M059J (cell line): ENCODE measurements at places on chromosomes 6 and 20. TPM values are rescaled to one million over a fixed set of nuclear protein-coding genes. Genes with fewer than 3 reads are reported as not detected.
A peak's percentile ranks its signal among the peaks of the same experiment; 100 is the strongest.

GRCh38 chr20:38330638-38331037 lies 15.6 kb upstream of the LBP start:
- no peak for DNase-seq

GRCh38 chr20:12528591-12529041 lies 480.2 kb upstream of the SPTLC3 start:
- DNase-seq: no peak

- DNase-seq: no peak
These were observed 13.2 kb downstream of the SYNGAP1 start for GRCh38 chr6:33433001-33433543.

DNA sequence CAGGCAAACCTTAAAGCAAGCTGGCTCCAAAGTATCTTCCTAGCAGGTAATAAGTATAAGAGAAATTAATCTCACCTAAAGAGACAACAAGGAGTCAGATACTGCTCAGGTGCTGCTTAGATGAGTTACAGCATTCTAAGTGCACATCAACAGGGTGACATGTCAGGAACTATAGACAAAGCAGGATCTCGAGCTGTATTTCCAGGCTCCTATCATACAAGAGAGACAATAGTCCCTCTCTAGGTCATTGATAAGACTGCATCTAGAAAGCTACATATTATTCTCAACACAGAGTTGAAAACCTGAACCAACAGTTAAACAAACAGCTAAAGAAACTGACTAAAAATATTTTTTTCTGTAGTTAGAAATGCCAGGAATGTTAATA lies 3.9 kb downstream of the PTPRK start:
- DNase-seq: peak; percentile 74

DNA sequence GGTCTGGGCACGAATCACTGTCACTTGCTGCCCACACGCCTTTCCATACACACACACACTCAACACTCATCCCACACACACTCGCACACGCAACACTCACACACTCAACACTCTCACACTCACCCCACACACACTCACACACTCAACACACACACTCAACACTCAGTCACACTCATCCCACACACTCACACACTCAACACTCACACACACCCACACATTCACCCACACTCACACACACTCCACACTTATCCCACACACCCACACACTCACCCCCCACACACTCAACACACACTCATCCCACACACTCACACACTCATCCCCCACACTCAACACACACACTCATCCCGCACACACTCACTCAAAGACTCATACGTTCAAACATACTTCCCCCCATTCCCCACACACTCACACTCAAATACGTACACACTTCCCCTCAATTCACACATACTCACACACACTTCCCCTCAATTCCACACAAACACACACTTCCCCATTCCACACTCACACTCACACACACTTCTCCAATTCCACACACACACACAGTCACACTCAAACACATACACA lies 9.0 kb upstream of the HRH3 start:
- no peak for DNase-seq

- DNase-seq: no peak
These were observed 4.4 kb upstream of the TUBB1 start for GRCh38 chr20:59014680-59015389.

GRCh38 chr6:2857580-2858337 lies 16.1 kb upstream of the SERPINB1 start:
- peak; percentile 82 for DNase-seq

DNA sequence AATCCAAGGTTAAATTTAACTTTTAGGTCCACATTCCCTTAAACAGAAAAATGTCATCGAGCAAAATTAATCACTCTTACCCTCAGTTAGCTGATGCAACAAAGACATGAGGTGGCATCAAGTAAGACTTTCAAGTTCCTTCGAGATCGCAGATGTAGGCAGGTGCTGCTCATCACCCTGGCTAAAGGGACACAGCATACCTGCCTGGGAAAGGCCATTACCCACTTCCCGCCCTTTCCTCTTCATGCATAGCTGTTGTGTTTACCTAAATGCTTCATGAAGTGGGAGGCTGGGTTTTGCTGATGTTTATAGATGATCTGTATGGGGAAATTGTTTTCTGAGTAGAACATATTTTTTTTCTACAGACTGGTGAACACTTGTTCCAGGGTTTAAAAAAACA lies 67.7 kb downstream of the GFRA4 start:
- no peak for DNase-seq

- DNase-seq: no peak
These were observed 971 bp downstream of the NFKBIE start for GRCh38 chr6:44264154-44265006.

GRCh38 chr6:128848212-128848935 lies 34.6 kb upstream of the LAMA2 start:
- peak; percentile 26 for DNase-seq

- no peak for DNase-seq
These were observed 14.6 kb upstream of the GPR63 start for GRCh38 chr6:96851858-96852257.

DNA sequence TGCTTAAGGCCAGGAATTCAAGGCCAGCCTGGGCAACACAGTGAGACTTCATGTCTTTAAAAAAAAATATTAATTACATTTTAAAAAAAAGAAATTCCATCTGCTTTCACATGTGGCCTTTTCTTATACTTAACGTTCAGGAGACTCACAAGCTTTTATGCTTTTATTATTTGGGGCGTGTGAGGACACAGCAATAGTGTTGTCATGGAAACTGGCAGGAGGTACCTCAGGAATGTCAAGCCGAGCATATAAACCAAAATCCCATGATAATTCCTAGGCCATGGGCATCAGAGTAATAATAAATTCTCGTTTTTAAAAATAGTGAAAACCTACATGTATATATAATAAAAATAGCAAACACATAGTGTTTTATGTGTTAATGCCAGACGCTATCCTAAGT lies 89.8 kb downstream of the IYD start:
- DNase-seq: no peak

GRCh38 chr20:4736875-4737274 lies 15.2 kb downstream of the PRND start:
- no peak for DNase-seq

DNA sequence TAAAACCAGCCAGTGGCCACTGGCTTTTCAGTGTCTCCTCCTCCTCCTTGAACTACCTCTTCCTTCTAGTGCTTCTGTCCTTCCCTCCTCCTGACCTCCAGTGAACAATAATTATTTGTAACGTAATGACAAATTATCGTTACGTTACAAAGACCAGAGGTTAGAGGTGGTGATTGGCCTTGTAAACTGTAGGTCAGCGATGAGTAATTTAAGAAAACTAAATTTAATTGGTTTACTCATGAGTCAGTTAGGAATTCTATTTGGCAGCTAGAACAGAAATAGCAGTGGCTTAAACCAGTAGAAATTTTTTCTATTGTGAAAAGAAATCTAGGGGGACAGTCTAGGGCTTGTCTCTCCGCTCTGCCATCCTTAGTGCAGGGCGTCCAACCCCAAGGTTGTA lies 38.8 kb downstream of the PPARD start:
- peak; percentile 74 for DNase-seq

Gene SIM1
- total RNA-seq: 6.0 and 7.8 TPM in 2 replicates

Gene DNAH8
- total RNA-seq: not detected in 2 replicates

Gene PHACTR3
- not detected in 2 replicates for total RNA-seq

Gene EEF1E1
- 243 and 279 TPM in 2 replicates for total RNA-seq

Gene EFCAB8
- total RNA-seq: not detected in 2 replicates
